ENCODE measurements at places on chromosomes 4 and X.
A peak's percentile ranks its signal among the peaks of the same experiment; 100 is the strongest.

- no peak for DNase-seq
Observed at GRCh38 chrX:16838202-16839066, 31.7 kb downstream of the RBBP7 start.

DNA sequence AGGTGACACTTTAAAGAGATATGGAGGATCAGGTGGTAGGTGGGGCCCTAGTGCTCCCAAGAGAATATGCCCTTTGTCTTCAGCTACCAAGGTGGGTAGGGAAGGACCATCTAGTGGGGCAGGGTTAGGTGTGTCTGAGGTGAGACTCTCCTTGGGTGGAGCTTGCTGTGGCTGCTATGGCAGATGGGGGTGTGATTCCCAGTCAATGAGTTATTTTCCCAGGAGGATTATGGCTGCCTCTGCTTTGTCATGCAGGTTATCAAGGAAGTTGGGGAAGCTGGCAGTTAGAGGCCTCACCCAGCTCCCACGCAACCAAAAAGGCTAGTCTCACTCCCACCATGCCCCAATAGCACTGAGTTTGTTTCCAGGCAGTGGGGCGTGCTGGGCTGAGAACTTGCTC, 18.0 kb upstream of the SPIN2A start:
- DNase-seq = no peak

DNA sequence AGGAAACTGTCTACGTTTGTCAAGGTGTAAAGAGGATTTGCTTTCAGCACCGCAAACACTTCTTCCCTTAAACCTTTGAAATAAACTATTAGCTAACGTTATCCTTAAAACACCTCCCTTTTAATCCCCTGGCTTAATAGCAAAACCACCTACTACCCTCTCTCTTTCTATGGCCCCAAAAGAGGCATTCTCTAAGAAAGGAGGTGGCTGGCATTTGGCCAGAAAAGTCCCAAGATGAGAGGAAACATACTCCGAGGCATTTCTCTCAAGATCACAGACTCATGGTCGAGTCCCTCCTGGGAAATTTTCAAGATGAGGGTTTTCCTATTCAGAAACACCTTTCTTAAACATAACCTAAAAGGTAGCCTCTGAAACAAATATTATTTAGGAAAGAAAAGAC, 60.6 kb upstream of the VCX3B start:
- no peak for DNase-seq

- DNase-seq = no peak
Observed at GRCh38 chr4:99038213-99038612, 42.7 kb downstream of the METAP1 start.

DNA sequence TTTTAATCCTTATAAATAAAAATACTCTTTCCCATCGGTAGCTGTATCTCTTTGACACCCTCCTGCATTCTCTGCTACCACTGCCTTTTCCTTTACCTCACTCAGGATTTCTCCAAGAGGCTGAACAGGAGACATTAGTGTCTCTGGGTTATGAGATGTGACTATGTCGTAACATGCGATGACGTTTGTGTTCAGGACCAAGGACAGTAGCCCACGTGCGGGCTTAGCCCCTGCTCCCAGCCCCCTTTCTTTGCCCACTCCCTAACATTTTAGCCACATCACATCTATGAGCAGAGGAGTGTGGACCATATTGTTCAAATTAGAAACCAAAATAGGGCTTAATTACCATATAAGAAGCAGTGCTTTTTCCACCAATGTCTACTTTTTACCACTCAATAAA, 369.3 kb downstream of the FBXW7 start:
- no peak for DNase-seq

GRCh38 chr4:137125011-137125410, 407.3 kb downstream of the PCDH18 start:
- no peak for DNase-seq

GRCh38 chr4:143140696-143141095, 44.0 kb upstream of the USP38 start:
- DNase-seq = no peak

DNA sequence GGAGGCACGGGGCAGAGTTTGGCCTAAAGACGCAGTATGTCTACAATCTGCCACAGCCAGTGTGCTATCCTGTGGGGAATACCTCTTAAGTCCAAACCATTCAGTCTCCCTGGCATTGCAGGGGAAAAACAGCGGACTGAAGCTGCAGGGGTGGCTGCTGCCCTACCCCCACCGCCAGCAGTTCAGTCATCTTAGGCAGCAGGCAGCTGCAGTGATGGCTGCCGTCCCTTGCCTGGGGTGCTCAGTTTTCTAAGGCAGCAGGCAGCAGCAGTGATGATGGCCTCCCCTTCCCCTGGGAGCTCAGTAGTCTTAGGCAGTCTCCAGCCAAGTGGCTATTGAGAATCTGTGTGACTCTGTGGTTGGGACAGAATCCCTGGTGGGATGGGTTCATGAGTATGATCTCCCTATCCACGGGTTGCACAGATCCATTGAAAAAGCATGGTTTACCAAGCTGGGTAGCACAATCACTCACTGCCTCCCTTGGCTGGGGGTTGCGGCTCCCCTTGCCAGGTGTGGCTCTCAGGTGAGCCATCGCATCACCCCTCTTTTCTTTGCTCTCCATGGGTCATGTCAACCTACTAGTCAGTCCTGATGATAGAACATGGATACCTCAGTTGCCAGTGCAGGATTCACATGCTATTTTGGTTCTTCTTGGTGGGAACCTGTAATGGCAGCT, 48.9 kb upstream of the GRID2 start:
- no peak for DNase-seq

DNA sequence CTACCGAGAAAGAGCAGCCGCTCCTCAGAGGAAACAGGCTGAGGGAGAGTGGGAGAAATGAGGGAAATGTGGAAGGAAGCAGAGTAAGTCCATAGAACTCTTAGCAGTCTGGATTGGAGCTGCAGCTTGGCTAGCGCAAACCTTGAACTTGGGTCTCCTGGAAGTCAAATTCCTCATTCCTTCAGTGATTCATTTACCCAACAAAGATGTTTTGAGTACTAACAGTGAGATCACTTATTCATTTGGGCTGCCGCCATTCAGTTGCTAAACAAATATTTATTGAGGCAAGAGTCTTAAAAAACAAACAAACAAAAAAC, 51.5 kb downstream of the SEL1L3 start:
- no peak for DNase-seq

- no peak for DNase-seq
Observed at GRCh38 chrX:49067285-49068120, 6.3 kb downstream of the PRAF2 start.

DNA sequence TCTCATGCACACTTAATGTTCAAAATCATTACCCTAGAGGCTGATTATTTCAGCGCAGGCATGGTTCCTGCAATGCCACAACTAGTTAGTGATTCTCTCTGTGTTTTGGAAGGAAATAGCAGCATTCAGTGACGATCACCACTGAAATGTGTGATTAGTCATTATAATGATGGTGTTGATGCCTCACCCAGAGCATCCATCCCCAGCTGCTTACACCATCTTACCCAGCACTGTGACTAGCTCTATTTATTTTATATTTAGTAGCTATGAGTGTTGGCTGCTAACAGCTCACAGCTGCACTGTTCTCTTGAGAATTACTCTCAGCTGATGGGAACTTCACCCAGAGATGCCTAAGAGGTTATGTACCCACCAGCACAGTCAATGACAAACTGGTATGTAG, 60.5 kb upstream of the TSPAN7 start:
- DNase-seq = no peak

DNA sequence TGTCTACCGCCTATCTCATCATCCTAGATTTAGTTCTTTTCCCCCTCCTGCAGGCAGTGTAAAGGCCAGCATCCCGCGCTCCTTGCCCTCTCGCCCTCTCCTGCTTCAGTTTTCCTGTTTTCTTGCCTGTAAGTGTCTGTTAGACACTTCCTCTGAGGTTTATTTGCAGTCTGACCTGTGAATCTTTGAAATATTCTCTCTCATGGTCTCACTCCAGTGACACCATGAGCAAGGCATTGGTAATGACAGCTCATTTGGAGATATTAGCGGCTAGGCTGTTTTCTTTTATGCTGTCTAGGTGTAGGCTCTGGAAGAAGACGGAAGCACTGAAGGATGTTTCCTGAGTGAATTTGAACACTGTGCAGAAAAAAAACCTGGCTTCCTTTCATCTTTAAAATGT, 179.6 kb downstream of the KDR start:
- DNase-seq = no peak

GRCh38 chr4:94516067-94516466, 64.3 kb downstream of the PDLIM5 start:
- no peak for DNase-seq

DNA sequence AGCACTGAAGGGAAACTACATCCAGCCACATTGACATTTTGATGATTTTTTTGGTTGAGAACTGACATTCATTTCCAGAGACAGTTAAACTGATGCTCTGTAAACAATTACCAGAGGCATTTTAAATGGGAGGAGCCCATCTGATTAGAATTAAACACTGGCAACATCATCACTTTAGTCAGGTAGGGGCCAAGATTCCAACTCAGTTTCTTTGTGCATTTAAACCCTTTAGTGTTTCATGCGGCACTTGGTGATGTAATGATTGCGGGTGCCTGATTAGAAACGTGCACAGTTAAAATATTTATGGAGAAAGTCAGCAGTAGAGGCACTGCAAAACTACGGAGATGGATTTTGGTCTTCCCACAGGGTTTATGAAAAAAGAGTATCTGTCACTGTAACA, 16.1 kb downstream of the TNIP3 start:
- DNase-seq = no peak

DNA sequence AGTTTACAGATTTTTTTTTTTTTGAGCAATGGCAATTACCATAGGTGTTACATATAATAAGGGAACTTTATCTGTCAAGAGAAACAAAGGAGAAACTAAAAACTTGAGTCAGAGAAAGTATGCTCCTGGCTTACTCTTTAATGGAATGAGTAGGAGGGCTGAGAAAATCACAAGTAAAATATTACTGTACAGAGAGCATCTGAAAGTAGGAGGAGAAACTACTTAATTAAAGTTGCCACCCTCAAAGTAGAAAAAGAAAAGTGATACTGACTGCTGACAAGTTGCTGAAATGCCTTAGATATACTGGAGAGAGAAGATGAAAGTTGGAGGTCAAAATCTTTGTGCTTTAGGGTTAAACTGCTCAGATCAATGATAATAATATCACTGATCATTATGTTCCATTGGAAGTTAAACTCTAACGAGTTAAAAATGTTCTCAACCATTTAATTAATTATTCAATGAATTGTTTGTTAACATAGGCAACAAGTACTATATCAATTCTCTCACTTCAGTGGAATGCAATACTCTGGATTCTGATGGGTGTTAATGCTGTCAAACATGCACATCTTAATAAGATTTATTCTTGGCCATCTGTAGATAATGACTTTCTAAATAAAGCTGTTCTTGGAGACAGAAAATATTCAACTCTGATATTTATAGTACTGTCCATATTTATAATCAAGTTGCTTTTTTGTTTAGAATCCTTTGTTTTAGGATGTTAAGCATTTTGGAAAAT, 61.2 kb upstream of the CAMK2D start:
- DNase-seq = no peak

DNA sequence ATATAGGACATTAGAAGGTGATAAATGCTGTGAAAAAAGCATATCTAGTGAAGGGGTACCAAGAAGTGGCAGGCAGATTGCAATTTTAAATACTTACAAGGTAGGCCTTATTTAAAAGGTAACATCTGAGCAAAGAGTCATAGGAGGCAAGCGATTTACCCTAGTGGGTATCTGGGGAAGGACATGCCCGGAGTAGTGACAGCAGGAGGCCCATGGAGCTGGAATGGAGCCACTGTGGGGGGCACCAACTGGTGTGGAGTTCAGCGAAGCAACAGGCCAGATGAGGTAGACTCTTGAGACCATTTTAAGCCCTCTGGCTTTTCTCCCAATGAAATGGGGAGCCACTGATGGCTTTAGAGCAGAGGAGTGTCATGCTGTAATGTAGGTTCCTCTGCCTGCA, 37.3 kb downstream of the SEC24D start:
- DNase-seq = no peak

DNA sequence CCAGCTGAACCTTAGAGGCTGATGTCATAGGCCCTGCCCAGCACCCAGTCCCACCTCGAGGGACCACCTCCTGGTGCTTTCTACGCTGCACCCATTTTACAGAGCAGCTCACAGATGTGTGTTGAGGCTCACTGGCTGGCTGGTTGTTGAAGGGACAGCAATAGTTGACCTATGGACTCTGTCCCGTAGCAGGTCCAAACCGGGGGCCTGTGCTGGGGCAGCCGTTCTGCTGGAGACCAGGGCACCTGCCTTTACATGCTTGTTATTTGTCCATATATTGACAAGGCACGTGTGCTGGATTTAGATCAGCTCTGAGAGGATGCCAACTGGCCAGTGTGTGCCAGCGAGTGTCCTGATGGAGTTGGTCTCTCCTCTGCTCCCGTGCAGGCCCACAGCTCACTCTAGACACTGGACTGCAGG, 58.1 kb downstream of the TNIP2 start:
- DNase-seq = no peak

- DNase-seq = no peak
Observed at GRCh38 chr4:184451726-184452125, 22.6 kb downstream of the IRF2 start.

DNA sequence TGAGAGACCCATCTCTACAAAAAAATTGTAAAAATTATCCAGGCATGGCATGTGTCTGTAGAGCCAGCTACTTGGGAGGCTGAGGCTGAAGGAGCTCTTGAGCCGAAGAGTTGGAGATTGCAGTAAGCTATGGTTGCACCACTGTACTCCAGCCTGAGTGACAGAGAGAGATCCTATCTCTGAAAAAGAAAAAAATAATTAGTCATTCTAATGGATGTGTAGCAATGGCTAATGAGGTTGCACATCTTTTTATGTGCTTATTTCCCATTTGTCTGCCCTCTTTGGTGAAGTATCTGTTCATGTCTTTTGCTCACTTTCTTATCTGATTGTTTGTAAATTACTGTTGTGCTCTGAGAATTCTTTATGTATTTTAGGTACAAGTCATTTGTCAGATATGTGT, 19.0 kb upstream of the MAML3 start:
- no peak for DNase-seq

DNA sequence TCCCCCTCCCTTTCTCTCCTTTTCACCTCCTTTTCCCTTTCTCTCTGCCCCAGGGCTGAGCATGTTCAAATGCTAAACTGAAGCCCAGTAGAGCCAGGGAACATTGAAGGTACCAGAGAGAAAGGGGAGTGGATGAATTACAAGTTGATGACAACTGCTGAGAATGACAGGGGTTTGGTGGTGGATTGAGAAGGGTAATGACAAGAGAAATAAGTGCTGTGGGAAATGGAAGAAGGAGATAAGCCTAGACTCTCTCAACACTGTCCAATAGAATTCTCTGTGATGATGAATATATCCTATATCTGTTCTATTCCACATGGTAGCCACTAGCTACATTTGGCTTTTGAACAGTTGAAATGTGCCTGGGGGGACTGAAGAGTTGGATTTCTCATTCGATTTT, 154.5 kb downstream of the TMEM164 start:
- DNase-seq = no peak

- DNase-seq = peak; percentile 51
Observed at GRCh38 chr4:142126890-142127497, 490.6 kb downstream of the IL15 start.

GRCh38 chrX:74534569-74535038, 79.8 kb downstream of the RLIM start:
- no peak for DNase-seq
